ENCODE measurements at places on chromosomes 13 and 19.

GRCh38 chr13:65803530-65804392 is 1426.4 kb downstream of the PCDH9 start:
- no peak for DNase-seq

DNA sequence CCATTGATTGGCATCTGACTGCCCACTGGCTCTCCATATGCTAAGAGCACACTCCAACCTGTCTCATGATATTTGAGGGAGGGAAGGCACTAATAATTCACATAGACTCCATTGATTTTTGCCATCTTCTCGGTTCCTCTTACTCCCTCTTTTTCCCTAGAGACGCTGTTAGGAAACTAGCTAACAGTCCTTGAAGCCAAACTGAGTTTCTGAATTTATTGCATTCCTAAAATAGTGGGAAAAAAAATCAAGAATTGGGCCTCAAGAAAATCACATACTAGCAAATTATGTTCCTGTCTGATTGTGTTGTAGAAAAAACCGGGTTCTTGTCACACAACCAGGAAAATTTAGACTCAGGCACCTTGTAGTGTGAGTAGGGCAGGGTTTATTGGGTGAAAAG is 86.4 kb upstream of the SLC7A1 start:
- DNase-seq = no peak

DNA sequence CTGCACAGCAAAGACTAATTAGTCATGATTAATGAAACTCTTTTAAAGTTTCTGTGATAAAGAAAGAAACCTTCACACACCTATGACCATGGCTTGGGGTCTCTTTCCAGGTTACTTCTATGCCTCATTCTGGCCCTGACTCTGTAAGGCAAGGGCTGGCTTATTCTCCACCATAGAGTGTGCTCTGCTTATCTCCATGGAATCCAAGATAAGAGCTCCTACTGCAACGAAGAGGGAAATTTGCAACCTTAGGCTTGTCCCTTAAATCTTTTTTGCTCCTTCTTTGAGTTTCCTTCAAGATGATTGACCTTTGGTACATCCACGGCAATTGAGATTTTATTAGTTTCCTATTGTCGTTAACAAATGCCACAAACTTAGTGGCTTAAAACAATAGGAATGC is 239.9 kb downstream of the SPRY2 start:
- DNase-seq = no peak

GRCh38 chr13:93304134-93304533 is 77.5 kb downstream of the GPC6 start:
- DNase-seq = no peak

DNA sequence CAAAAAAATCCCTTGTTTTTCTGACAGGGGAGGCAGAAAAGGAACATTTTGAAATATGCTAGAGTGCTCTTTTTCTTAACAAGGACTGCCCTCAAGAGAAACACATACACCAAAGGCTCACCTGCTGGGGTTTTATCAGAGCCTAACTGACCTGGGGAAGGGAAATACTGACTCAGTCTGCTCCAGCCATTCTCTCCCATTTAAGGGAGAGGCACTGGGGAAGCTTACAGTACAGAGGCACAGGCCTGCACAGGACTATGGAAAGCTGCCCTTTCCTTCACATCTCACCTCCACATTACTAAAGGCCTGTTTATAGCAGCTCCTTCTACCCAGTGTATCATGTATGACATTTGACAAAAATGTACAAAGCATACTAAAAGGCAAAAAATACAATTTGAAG is 30.3 kb downstream of the TNFRSF19 start:
- DNase-seq = no peak

DNA sequence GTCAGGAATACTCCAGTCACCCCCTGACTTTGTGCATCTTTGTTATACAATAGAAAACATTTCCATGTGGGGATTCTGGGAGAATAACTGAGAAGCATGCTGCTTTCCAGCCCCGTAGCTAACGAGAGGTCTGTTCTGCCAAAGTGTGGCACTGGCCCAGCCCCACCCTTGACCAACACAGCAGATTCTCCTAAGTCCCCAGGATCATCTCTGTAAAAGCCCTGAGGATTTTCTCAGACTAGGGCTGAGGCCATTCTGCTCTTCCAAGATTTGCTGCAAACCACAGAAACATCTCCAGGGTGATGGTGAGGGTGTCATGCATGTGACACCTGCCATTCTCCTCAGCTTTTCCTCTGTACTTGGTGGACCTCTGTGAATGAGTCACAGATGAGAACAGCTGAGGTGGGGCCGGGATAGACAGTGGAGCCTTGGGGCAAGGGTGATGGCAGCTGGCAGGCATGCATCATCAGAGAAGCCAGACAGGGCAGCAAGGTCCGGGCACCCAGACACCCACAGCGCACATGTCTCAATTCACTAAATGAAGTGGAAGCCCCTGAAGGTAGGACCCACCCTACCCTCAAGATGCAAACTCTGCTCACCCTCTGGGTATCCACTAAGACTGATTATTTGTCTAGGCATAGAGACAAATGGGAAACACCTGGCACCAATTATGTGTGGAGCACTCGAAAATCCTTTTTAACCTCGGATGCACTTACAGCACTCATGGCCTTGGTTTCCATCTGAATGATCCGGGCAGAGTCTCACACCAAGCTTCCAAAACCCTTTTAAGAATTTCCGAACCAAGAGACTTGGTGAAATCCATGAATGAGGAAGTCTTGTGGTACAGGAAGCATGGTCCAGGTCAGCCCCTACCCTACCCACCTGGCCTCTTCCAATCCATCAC is 20.1 kb upstream of the DOCK9 start:
- DNase-seq = no peak

DNA sequence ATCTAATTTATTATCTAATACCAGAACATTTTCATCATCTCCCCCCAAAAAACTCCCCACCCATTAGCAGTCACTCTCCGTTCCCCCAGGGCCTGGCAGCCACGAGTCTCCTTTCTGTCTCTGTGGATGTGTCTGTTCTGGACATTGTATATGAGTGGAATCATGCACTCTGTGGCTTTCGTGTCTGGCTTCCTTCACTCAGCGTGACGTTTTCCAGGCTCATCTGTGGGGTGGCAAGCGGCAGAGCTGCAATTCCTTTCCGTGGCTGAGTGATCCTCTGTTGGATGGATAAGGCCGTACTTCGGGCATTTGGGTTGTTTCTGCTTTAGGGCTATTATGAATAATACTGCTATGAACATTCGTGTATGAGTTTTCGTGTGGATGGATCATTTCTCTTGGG is 3.1 kb downstream of the AP2S1 start:
- DNase-seq = no peak

- no peak for DNase-seq
Measured at GRCh38 chr19:6387372-6387771, 5.6 kb downstream of the GTF2F1 start.

GRCh38 chr19:8681345-8682029 is 17.1 kb downstream of the ACTL9 start:
- no peak for DNase-seq

DNA sequence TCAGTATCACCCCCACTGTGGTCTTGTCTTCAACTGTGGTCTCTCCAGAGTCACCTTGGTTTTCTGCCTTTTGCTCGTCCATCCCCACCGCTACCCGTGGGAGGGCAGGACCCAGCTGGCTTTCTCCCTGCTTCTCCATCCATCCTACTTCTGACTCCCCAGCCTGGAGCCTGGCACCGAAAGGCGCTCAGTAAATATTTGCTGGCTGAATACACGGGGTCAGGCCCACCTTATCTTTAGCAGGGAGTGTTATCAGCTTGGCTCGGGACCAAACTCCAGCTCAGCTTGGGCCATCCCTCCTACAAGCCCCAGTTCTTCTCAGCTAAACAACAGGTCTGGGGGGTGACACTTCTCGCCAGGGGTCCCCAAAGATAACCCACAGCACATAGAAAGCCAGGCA is 62.0 kb upstream of the KLF2 start:
- DNase-seq = no peak

GRCh38 chr19:18231775-18232174 is 5.5 kb upstream of the PDE4C start:
- no peak for DNase-seq
